ENCODE measurements at places on chromosomes 4 and X.
A peak's percentile ranks its signal among the peaks of the same experiment; 100 is the strongest.

- DNase-seq = no peak
These were observed 127.8 kb downstream of the PHKA2 start for GRCh38 chrX:18855919-18856644.

DNA sequence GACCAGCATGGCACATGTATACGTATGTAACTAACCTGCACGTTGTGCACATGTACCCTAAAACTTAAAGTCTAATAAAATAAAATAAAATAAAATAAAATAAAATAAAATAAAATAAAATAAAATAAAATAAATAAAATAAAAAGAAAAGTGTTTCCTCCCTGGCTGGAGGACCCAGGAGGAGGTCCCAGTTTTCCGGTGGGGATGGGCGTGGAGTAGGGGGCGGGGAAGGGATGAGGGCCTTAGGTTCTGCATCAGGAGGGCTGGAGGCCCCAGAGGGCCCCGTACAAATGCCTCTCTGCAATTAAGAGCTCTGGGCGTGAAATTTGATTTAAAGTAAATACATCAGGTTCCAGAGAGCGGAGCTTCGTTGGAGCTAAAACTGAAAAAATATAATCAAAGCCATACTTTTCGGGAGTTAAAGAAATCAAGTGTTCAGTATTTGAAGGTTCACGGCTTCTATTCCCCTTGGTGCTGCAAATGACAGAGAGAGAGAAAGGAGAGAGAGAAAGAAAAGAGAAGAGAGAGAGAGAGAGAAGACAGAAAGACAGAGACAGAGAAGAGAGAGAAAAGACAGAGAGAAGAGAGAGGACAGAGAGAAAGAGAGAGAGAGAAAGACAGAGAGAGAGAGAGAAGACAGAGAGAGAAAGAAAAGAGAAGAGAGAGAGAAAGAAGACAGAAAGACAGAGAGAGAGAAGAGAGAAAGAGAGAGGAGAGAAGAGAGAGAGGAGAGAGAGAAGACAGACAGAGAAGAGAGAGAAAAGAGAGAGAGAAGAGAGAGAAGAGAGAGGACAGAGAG lies 8.7 kb upstream of the SHOX start:
- no peak for DNase-seq

- no peak for DNase-seq
These were observed 193.1 kb downstream of the SLIT2 start for GRCh38 chr4:20444599-20445337.

DNA sequence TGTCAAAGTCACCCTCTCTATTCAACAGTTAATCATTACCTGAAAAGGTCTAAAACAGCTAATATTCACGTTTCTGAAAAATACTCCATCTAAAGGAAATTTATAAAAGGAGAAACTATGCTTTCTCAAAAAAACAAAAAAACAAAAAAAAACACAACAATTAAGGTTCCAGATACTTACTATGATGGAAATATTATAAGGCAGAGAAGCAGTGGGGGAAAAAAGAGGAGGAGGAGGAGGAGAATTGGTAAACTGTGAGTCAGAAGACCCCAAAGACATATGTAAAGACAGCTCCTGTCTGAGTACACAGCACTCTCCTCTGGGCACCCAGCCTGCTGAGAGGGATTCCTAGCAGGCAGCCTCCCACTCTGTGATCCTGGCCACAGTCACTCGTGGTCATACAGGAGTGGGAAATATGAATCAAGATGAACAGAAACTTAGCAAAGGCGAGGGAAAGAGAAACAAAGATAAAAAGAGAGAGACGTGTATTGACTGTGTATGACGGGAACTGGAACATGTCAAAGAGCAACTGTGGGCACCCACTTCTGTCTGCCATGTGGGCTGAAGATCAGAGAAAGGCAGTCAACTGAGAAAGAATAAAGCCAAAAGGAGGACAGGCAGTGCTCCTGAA lies 12.5 kb downstream of the KLHL15 start:
- no peak for DNase-seq

DNA sequence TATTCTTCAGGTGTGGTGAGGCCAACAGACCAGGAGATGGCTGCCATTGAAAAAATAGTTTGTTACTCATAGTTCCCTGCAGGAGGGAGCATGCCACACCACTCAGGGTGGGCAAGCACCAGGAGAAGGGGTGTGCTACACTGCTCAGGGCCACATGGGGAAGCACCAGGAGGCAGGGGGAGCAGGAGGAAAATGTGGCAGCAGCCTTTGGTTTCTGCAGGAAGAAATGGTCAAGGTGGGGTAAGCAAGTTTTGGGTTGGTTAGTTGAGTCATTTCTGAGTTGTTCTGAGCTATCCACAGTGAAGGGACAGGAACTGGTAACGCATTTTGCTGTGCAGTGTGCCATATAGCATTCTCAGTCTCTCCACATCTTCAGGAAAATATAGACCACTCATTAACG lies 23.8 kb downstream of the FGFBP1 start:
- no peak for DNase-seq

GRCh38 chrX:105483011-105483410 lies 262.5 kb upstream of the TEX13A start:
- DNase-seq = no peak

DNA sequence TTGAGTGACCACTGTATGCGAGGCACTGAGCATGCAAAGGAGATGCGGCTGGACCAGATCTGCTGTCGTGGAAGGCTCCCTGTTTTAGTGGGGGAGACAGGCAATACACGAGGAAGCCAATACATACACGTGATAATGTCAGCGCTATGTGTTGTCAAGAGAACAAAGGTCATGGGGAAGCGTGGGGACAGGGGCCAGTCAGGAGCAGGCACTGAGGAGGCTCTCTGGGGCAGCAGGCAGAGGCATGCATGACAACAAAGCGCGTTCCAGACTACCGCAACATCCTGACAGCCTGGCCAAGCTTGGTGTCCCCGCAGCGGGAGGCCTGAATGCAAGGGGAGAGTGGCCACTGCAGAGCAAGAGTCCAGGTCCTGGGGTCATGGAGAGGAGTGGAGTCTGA lies 61.9 kb downstream of the DCTD start:
- DNase-seq = no peak

DNA sequence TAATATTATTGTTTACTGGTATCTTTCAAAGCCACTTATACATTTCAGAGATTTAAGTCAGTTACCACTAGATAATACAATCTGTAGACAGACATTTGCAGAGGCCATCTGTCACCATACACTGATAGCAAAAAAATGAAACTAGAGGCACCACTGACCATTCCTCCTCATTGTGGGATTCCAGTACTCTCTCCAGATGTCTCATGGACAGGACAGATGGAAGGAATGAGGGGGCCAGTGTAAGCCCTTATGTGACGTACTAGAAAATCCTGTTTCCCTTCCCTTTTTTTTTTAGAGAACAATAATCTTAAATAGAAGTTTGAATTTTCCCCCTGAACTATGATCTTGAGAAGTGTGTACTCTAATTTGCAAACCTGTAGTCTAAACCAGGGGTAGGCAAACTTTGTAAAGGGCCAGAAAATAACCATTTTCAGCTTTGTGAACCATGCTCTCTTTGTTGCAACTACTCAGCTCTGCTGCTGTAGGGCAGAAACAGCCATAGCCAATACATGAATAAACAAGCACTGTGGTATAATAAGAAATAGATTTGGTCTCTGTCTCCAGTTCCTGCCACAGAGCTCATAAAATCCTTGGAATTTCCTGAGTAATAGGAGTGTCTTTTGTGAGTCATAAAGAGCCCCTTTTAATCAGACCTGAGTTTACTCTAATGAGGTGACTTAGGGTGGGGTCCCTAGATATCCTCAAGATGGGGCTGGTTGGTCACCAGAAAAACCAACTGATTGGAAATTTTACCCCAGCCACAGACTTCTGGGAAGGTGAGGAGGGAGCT lies 90.4 kb downstream of the MOSPD2 start:
- no peak for DNase-seq

DNA sequence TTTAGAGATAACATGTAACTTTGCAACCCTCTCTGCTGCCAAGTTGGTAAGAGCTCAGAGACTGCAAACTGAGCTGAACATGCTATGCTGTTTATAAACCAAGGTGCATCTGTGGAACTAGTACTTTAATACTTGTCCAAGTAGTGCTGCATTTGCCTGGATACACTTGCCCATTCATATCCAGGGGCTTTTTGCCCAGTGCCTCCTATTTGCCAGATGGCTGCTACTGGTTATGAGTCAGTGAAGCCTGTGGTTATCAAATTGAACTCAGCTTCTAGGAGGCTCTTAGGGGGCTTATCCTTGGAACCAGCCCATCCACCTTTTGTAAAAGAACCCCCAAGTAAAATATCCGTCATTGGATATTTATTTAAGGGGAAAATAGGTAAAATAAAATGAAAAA lies 79.6 kb downstream of the AFF2 start:
- no peak for DNase-seq

DNA sequence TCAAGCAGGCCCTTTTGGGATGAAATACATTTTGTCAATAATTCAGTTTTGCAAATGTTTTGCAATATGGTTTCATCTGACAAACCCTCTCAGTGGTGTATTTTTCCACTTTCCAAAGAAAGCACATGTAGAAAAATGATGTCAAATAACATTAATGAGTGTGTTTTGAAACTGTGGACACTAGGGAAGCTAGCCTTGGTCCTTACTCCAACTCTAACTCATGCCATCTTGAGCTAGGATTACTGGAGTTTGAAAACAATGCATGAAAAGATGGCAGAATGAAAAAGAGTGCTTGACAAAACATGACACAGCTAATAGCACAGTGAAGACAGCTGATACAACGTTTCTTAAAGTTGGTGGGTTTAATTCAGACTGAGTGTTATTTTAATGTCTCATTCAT lies 41.4 kb downstream of the HAND2 start:
- no peak for DNase-seq

- DNase-seq = peak; percentile 81
These were observed at the start of gene RAB9A for GRCh38 chrX:13688958-13689740. Gene RAB9A (plus strand): TSS chrX:13689128. CDS start chrX:13708747, 19,619 bp downstream.

GRCh38 chrX:98795636-98796035 lies 1614.4 kb downstream of the PCDH19 start:
- no peak for DNase-seq

DNA sequence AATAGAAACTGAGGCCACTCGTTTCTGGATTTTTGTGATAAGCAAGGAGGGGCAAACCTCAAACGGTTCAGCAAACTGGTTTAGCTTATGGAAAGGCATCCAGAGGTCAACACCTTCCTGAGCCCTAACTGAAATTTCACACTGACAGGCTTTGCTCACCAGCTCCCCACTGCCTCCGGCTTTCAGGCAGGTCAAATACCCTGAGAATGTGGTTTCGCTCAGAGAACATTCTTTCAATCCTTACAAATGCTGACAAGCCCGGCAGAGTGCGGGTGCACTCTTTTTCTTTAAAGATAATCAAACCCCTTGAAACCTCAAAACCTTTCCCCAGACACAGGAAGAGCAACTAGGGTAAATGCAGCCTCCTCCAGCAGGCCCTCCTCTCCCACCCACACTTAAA lies 41.5 kb downstream of the CD40LG start:
- DNase-seq = no peak

DNA sequence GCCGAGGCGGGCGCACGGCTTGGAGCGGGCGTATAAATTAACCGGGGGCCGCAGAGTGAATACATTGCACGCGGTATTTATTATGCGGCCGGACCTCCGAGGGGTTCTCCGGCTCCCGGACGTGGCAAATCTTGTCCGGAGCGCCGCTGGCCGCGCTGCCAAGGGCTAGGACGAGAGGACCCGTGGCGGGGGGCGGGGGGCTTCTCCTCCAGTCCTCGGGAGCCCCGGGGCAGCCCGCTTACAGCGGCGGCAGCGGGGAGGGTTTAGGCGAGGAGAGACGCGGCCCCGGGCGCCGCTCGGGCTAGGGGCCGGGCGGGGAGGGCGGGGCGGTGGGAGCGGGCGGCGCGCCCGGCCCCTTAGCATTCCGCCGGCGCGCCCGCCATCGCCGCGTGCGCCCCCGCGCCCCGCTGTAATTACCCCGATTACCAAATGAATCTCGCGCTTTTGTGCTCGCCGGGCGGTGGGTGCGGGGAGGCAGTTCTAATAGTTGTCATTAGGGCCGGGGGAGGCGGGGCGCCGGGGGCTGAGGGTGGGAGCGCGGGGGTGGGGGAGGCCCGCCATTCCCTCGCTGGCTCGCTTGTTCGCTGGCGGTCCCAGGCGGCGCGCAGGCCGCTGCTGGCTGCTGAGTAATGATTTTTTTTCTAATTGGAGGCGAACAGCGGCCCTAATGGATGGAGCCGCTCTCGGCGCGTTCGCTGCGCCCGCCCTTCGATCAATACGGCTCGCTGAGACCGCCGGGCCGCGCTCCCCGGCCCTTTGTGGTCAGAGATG lies 276.6 kb downstream of the BCOR start:
- peak; percentile 67 for DNase-seq

DNA sequence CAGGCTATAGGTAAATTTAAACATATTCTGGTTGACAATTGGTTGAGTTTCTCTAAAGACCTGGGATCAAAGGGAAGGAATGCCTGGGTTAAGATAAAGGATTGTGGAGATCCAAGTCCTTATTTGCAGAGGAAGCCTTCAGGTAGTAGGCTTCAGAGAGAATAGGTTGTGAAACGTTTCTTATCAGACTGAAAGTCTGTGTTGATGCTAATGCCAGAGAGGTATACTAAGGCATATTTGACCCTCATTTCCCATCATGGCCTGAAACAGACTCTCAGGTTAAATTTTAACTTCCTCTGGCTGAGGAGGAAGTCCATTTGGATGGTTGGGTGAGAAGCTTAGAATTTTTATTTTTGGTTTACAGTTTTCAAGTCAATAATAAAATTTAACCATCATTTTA lies 48.1 kb downstream of the UGT2A2 start:
- no peak for DNase-seq

DNA sequence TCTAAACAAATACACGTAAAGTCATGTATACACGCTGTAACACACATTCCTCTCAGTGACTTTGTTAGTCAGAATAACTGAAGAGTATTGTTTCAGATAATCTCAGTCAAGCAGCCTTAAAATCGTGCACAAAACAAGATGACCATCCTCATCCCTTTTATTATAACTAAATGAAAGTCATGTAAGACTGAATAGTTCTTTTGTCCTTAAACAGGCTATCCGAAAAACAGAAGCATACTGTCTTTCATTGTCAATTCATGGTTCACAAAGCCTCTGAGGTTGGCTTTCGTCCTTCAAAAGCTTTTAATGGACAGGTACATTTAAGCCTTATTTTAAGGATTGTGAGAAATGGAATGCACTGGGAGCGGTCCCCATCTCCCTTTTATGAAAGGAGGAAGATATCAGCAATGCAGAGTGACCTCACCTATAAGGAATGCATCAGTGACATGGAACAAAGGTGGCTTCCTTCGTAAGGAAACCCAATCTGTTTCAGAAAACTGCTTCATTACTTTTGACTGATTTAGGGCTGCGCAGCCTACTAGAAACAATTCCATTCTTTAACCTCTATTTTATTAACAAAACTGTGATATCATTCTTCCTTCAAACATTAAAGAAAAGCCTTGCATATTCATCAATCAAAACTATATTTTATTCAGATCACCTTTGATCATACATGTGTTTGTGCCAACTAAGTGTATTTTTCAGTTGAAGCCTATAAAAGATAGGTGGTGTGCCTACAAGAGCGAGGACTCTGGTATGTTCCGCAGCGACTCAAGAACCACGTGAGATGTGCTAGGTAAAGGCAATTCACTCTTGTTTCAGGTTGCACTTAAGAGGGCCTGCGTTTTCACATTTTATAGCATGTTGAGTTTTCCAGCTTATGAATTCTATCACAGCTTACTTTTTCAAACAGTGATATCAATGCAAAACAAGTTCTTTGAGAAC lies 19.2 kb downstream of the SH3RF1 start:
- DNase-seq = peak; percentile 41

- DNase-seq = no peak
These were observed 746.9 kb downstream of the FAT4 start for GRCh38 chr4:126061655-126062054.

GRCh38 chr4:170386971-170387370 lies 297.2 kb upstream of the AADAT start:
- DNase-seq = no peak
